NCI-H226 (cell line): ENCODE measurements at places on chromosomes 1 and 21.

- DNase-seq, result no peak
These were observed 462 bp upstream of the RXRG start for GRCh38 chr1:165445388-165445787.

DNA sequence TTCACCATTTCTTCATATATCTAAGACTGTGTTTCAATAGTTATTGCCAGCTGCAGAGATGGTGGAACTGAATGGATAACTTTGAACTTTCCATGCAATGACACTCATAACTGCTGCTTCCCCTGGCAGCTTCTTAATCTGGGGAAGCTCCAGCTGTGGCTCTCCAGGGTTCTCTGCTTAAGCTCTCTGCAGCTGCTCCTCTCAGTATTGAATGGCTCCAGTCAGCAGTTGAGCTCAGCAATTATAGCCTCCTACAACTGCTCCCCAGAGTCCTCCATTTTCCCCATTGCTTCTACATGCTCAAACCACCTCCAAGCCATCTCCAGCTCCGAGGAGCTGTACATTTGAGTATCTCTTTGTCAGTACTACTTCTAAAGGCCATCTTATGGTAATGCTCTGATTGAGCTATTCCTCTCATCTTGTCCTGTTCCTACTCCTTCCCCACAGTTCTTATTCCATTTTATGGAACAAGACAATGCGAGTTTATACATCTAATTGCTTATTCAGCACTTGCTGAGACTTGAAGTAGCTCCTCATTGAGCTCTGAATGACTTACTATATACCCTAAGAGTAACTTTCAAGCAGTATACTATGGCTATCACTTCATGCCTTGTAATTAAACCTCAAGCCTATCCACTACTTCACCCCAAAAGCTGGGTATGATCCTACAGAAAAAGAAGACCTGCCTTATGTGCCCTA is 362.4 kb downstream of the NEGR1 start:
- DNase-seq, result no peak

GRCh38 chr1:219834314-219834917 is 93.9 kb downstream of the SLC30A10 start:
- no peak for DNase-seq

DNA sequence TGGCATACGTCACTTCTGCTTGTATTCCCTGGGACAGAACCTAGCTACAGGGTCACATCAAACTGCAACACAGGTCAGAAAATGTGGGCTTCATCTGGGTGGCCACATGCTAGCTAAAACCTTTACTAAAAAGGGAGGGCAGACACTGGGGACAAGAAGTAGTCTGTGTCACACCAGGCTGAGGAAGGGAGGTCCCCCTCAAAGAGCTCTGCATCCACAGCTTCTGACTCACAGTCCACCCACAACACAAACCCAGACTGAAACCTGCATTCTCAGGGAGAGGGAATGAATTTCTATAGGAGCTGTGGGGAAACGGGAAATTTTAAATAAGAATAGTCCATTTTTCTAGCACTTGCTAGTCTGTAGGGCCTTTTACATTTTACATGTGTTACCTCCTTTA is 16.2 kb downstream of the OLIG2 start:
- no peak for DNase-seq

- DNase-seq, result peak; percentile 48
These were observed 46.6 kb downstream of the PACC1 start for GRCh38 chr1:212368073-212368484.

DNA sequence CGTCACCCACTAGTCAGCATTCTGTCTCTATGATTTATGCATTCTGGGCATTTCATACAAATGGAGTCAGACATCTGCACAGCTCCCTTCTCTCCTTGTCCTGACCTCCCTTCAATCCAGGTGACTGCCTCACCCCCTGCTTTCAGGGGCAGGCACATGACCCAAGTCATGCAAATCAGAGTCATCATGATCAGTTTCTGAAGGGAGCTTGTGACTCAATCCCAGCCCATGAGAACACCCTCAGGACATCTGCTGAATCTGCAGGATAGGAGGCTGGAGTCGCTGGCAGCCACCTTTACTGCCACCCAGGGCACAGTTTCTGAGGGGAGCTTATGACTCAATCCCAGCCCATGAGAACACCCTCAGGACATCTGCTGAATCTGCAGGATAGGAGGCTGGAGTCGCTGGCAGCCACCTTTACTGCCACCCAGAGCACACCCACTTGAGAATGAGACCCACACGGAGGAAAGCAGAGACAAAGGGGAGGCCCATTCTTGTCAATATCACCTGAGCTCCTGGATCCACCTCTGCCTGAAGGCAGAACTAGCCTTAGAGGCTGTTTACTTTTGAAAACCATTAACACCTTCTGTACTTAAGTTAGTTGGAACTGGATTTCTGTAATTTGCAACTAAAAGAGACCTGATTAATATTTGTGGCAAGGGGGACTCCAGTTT is 62.3 kb upstream of the SLC25A33 start:
- peak; percentile 77 for DNase-seq

GRCh38 chr1:224116131-224116530 is 2.2 kb downstream of the FBXO28 start:
- DNase-seq, result no peak

GRCh38 chr1:151839457-151840403 is at the start of gene C2CD4D:
Gene C2CD4D (minus strand): TSS chr1:151839820. CDS start chr1:151838989, 831 bp downstream.
- DNase-seq, result no peak

DNA sequence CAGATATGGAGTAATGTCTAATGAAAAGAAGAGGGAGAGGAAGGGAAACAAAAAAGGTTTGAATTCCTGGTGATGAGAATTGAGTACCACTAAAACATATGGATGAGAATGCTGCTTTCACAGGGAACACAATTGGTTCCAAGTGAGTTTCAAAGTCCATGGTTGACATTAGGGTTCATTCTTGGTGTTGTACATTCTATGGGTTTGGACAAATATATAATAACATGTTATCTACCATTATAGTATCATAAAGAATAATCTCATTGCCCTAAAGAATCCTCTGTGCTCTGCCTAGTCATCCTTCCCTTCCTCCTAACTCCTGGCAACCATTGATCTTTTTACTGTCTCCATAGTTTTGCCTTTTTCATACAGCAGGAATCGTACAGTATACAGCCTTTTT is 20.1 kb downstream of the TMCO1 start:
- DNase-seq, result no peak

- DNase-seq, result no peak
These were observed 19.2 kb downstream of the PKP1 start for GRCh38 chr1:201302163-201303152.

DNA sequence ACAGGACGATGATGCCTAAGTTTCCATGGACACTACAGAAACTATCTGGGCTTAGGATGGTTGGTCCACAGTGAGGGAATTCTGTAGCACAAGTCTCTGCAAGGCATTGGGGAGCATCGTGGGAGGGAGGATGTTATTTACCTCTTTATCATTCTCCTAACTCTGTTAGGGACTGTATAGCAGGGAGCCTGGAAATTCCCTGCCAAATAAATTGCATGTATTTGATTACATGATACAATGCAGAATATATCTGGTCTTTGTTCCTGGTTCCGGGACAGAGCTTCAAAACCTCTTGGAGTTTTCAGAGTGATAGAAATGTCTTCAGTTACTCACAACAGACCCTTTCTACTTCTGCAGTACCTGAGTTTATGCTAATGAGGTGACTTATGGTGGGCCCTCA is 385.9 kb downstream of the PCP4 start:
- DNase-seq, result no peak

GRCh38 chr1:185733818-185734735 is at the start of gene HMCN1:
Gene HMCN1 (plus strand): TSS chr1:185734391. CDS start chr1:185734780, 389 bp downstream.
- DNase-seq, result no peak

DNA sequence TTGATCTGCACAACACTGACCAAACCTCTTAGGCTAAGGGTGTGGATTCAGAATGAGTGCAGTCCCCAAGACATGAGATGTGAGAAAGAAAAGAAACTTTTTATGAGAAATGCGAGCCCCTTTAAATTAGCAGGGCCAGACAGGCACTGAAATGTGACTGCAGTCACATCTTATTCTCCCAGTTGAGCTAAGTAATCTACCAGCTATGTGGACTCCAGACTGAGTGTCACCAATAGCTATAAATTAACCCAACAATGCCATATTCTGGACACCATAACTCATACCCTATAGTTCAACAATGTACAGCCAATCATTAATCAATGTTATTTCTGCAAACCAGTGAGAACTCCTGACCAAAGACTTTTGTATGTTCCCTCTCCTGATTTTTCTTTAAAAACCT is 153.2 kb downstream of the COQ8A start:
- no peak for DNase-seq

- no peak for DNase-seq
These were observed 71.4 kb downstream of the ZNF281 start for GRCh38 chr1:200338451-200338850.

- no peak for DNase-seq
These were observed 154.5 kb downstream of the ACTL8 start for GRCh38 chr1:17909634-17910033.

GRCh38 chr1:33137800-33138199 is 44.0 kb downstream of the TRIM62 start:
- DNase-seq, result no peak
